Renal pelvis (tissue), 12 donors: ENCODE measurements at places on chromosomes 3 and 15. TPM values are rescaled to one million over a fixed set of nuclear protein-coding genes. Genes with fewer than 3 reads are reported as not detected.

PCLAF gene
- 36.3 TPM for polyA plus RNA-seq

LMAN1L gene
- polyA plus RNA-seq, result 0.04 TPM

IL17RC gene
- polyA plus RNA-seq, result 39.9 TPM

FGD5 gene
- polyA plus RNA-seq, result 23.9 TPM

FILIP1L gene
- polyA plus RNA-seq, result 16.9 TPM

PLSCR5 gene
- not detected for polyA plus RNA-seq

SLC9C1 gene
- 0.86 TPM for polyA plus RNA-seq

SOX2 gene
- polyA plus RNA-seq, result 0.53 TPM

SPATA12 gene
- 0.17 TPM for polyA plus RNA-seq
